ENCODE measurements at places on chromosomes 6 and 20.

DNA sequence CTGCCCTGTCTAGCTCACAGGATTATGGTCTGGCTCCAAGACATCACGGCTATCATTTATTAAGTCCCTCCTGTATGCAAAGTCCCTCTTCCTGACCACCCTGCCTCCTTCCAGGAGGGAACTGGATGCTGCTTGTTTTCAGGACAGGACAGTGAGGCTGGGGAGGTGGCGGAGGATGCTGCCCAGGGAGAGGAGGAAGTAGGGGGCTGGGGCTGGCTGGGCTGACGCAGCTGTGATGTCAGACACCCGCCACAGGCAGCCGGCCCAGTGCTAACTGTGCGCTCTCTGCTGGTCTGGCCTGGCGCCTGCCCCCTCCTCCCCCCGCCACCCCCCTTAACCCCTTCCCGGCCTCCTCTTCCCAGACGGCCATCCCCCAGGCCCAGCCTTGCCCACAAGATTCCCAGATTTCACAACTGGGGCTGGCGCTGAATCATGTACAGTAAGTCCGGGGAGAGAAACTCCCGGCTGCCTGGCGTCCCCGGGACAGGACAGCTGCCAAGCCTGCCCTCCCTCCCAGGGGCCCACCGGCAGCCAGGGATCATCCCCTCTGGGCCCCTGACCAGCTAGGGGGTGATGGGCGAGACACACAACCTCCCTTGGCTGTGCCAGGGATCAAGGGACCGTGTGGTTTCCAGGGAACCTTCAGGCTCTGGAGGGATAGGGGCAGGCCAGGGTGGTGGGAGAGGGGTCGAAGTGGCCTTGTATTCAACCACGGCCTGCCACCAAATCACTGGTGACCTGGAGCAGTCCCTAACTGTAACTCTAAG is 118.1 kb downstream of the CEBPB start:
- DNase-seq, result no peak

DNA sequence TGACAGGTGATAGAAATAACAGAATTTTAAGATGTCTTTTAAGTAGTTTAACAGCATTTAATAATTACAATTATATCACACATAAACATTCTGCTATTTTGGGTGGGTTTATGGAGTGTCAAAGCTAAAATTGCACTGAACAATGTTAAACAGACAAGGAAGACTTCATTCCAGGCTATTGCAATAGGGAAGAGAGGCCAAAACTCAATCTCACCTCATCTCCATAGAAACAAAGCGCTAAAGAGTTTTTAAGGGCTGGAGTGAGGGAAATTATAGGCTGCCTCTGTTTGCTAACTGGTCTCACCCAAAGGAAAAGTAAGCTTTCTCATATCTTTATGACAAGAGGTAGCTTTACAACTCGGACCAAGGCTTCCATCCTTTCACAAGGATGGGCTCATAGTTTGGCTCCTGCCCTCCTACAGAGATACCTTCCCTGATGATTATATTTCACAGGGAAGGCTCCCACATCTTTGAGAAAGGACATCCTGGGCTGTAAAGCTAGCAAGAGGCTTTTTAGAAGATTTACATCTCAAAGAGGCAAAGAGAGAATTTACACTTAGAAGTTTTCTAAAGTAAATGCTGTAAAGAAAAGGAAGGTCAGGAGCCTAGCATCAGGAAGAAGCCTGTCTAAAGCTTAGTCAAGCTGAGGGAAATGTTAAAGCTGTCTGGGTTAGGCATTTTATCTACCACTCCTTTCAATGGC is 350.2 kb upstream of the IMPG1 start:
- DNase-seq, result no peak

DNA sequence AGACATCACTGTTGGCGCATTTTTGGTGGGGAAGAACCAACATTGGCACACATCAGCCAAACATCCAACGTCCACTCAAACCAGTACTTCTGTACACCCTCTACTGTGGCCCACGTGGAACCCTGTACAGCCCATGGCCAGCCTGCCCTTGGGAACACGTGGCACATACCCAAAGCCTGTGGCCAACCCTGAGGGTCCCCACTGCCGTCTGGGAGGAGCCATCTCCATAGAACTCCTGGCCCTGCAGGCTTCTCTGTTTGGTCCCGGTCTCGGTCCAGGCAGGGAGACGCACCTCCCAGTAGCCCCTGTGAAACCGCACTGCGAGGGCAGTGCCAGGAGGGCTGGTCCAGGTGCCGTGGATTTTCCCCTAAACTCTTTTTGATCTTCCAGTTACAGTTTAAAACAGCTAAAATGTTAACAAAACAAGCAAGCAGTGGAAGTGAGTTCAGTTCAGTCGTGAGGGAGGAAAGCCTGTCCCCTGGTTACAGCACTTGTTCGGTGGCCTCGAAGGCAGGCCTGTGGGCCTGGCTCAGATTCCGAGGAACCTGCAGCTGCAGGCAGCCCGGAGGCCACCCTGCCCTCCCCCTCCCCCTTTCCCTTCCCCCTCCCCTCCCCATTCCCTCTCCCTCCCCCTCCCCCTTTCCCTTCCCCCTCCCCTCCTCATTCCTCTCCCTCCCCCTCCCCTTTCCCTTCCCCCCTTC is 233.7 kb downstream of the DLL1 start:
- no peak for DNase-seq

DNA sequence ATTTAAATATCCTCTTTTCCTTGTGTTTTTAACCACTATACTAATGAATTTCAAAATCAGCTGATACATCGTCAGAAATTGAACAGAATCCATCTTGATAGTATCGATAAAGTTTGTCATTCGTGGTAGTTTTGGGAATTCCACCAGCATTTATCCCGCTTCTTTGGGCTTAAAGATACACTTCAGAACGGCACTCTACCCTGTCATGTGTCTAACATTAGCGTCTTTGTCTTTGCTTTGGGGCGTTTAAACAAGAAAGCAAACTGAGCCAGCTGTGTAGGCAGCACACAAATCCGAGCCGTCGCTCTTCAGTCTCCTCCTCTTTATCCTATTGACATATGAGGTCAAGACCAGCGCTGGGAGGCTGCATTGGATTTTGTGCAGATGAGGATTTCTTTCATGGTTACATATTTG is 27.5 kb upstream of the NHSL1 start:
- DNase-seq, result no peak

GRCh38 chr20:18632196-18632789 is 44.4 kb downstream of the DTD1 start:
- DNase-seq, result peak; percentile 34

- no peak for DNase-seq
Measured at GRCh38 chr20:54416770-54417169, 58.6 kb upstream of the DOK5 start.

- DNase-seq, result no peak
Measured at GRCh38 chr6:158575550-158575949, 15.7 kb downstream of the TMEM181 start.

GRCh38 chr6:154239392-154239791 is 117.2 kb downstream of the IPCEF1 start:
- DNase-seq, result no peak

DNA sequence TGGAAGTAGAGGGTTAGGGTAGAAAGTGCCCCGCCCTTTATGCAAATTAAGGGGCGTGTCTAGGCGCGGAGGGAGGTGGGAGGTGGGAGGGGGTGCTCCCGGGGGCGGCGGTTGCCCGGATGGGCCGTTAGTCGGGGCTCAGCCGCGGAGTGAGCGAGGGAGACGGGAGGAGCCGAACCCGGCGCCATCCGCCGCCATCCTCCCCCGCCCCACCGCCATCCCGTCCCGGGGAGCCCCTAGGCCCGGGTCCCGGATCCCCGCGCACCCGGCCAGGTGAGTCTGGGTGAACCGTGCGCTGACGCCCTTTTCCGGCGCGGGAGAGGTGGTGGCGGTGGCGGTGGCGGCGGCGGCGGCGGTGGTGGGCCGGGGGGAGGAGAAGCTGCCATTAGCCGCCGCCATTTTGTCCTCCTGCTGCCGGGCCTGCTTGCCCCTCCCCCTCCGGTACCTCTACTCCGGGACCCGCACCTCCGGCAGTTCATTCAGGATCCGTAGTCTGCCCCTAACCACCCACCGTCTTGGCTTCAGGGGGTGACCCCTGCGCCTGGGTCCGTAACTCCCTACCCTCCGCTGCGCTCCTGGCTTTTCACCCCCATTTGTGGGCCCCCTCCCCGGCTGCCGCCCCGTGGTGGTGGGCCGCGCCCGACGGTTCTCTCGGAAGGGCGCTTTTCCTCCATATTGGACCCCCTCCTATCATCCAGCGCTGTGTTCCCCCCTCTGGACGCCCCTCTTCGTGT is at the start of gene PRRC2A:
Gene PRRC2A (plus strand): TSS at position 130 of the 734 bp plus-strand sequence. CDS start 2,075 bp downstream, outside the sequence.
- DNase-seq, result peak; percentile 91

GRCh38 chr6:90048206-90048967 is 154.1 kb downstream of the GJA10 start:
- no peak for DNase-seq

GRCh38 chr6:33172688-33173534 is 19.4 kb downstream of the COL11A2 start:
- DNase-seq, result no peak

GRCh38 chr6:48426636-48427035 is 315.6 kb upstream of the PTCHD4 start:
- no peak for DNase-seq

GRCh38 chr20:54714817-54715216 is 239.4 kb downstream of the DOK5 start:
- DNase-seq, result no peak

DNA sequence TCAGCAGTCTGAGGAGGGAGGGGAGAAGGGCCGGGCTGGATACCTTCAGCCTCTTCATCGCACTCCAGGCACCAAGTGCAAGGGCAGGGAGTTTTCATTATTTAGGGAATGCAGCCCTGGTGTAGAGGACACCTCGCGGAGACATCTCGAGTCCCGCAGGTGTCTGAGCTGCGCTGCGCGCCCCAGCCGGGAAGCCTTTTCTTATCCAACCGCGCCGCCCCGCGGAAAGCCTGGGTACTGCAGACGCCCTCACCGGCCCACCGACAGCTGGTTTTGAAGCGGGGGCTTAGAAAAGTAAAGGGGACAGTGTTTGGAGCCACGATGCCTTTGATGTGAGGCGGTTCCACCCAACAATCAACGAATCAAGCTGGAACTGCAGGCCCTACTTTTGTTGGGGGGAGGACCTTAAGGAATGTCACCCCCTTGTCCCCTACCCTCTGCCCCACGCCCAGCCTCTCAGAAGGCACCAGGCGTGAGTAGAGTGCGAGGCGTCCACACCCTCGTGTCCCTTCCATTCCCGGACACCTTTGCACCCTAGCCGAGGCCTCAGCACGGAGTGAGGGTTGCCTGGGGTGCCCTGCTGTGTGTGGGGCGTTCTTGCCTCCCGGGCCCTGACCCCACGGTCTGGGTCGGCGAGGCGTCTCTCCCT is 8.6 kb downstream of the NKX2-2 start:
- DNase-seq, result peak; percentile 86

DNA sequence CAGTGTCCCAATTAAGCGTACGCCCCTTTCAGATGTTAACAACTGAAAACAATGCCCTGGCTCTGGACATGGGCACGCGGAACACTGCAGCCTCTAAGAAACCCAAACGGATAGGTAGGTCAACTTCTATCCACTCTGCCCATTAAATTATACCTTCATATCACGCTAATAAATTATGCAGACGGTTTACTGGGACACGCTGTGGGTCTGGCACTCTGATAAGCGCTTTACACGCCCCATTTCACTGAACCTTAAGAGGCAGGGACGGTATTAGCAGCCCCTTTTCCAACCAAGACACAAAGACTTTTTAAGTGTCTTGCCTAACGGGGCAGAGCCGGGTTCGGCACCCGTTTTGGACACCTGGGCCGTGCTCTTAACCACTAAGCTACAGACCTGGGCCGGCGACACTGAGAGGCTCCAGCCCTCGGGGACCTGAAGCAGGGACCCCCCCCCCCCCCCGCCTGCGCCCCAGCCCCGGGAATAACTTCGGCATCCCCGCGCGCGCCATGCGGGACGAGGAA is 744 bp downstream of the STAU1 start:
- DNase-seq, result peak; percentile 1
